ENCODE measurements at places on chromosomes 5 and 9.

- no peak for DNase-seq
Measured at GRCh38 chr5:115758356-115758755, 58.1 kb downstream of the CDO1 start.

DNA sequence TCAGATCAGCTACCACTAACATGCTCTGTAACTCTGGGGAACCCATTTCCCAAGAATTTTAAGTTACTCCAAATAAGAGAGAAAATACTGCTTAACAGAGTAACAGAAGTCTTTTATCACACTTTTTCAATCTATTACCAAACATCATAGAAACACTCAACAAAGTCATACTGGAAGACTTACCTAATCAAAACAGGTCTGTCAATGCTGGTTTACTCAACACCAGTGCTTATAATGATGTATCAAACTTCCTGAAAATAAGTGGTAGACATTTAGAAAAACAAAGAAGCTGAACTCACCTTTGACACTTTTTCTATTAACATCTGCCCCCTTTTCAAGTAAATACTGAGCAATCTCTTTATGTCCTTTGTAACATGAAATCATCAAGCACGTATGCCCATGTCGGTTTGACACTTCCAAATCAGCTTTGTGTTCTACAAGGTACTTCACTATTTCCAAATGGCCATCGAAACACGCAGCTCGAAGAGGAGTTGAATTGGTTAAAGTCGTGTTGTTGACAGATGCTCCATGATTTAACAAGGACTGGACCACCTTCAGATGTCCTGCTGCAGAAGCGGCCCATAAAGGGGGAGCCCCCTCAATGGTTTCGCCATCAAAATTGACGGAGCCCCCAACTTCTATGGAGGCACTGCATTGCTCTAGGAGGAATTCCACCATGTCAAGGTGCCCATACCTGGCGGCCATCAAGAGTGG is 1.8 kb downstream of the FEM1C start:
- DNase-seq: no peak

GRCh38 chr5:61575103-61575502 is 243.0 kb downstream of the ZSWIM6 start:
- DNase-seq: no peak

- no peak for DNase-seq
Measured at GRCh38 chr5:11319836-11320580, 559.0 kb upstream of the DAP start.

GRCh38 chr9:89623925-89624420 is 19.2 kb downstream of the GADD45G start:
- no peak for DNase-seq
